ENCODE measurements at places on chromosomes 7 and 10.

- no peak for DNase-seq
Measured at GRCh38 chr10:104255311-104255981, 754 bp downstream of the GSTO1 start.

GRCh38 chr7:30735631-30736030 lies 16.3 kb upstream of the INMT start:
- no peak for DNase-seq

DNA sequence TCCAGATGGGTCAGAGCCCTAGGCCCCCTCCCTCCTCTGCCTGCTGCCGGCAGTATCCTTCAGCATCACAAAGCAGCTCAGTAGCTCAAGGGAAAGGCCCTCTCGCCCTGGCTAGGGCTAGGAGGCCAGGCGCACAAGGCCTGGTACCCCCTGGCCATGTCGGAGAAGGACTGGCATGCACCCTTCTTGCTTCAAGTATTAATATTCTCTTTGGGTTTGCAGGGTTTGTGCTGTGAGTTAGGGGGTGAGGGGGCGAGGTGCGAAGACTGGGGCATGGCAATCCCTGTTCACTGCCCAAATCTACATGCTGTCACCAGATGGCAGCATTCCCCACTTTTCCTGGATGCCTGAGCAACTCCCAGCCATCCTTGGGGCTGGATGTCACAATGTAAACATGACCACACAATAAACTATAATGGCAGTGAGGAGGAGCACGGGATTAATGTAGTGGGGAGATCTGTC lies 105.2 kb downstream of the NEURL1 start:
- DNase-seq: peak; percentile 33

- DNase-seq: no peak
Measured at GRCh38 chr7:69295977-69296376, 302.3 kb upstream of the AUTS2 start.

DNA sequence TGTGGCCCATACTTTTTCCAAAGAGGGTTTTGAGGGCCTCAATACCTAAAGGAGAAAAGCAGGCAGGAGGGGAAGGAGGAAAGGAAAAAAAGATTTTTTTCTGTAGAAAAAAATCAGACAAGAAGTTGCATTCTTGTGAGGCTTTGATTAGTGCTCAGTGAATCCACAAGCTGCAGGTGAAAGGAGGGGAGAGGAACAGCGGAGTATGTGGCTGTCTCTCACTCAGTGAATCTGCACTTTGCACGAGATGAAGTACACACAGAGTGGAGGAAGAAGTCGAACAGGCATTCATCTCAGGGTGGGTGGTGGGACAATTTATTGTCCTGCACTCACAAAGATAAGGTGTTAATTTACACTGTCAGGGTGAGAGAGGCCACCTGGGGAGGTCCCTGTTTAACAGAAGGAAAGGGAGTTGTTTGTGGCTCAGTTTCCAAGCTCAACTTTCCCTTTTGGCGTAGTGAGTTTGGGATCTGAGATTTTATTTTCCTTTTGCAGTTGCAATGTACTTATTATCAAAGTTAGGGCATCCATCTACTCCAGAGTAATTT lies 49.0 kb upstream of the VIPR2 start:
- DNase-seq: no peak

- no peak for DNase-seq
Measured at GRCh38 chr7:152341039-152341913, 94.5 kb downstream of the KMT2C start.

DNA sequence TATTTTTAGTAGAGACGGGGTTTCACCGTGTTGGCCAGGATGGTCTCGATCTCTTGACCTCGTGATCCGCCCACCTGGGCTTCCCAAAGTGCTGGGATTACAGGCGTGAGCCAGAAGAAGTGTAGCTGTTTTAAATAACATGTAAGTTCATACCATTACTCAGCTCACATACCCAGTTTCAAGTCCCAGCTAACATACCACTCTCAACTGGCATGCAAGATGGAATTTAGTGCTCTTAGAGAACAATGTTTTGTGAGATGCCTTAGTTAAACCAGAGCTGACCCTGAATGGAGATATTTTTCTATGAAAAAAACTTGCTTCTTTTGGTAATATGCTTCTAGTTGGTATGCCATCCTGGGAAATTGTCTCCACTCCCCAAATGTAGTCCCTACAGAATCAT lies 37.3 kb downstream of the HBP1 start:
- no peak for DNase-seq

- no peak for DNase-seq
Measured at GRCh38 chr10:71970869-71971268, 6.7 kb downstream of the CHST3 start.

DNA sequence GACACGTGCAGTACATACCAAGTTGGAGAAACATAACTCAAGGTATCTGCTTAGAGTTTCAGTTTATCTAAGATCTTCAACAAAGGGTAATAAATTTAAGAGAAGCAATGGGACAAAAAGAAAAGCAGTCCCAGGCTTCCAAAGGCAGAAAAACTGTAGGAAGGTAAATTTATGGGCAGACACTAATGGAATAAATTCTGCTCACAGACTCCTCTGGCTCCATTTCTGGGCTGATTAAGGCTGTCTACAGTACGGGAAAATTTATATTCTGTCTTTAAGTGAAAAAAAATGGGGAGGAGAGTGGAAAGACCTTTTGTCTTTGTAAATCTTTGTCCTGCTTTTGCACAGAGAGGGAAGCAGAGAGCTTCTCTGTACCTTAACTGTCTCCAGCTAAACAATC lies 587.5 kb upstream of the IGFBP3 start:
- DNase-seq: no peak

DNA sequence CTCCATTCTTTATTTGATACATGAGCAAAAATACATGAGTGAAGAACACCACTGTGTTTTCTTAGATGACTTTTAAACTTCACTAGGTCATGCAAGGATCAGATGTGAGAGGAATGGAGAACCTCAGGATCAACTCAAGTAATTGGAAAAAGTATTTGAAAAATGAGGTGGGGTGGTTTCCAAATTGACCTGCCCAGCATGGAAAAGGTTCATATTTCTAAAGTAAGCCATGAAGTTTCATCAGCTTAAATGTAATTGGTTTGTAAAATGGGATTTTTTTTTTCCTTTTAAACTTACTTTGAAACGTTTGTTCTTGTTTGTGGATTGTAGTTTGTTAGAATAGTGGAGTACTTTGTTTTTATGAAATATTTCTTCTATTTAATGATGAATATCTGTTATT lies 134.8 kb downstream of the MLLT10 start:
- no peak for DNase-seq

- DNase-seq: no peak
Measured at GRCh38 chr7:106657085-106657991, 3.6 kb downstream of the CCDC71L start.

- no peak for DNase-seq
Measured at GRCh38 chr10:79097021-79097872, 28.5 kb downstream of the ZMIZ1 start.

DNA sequence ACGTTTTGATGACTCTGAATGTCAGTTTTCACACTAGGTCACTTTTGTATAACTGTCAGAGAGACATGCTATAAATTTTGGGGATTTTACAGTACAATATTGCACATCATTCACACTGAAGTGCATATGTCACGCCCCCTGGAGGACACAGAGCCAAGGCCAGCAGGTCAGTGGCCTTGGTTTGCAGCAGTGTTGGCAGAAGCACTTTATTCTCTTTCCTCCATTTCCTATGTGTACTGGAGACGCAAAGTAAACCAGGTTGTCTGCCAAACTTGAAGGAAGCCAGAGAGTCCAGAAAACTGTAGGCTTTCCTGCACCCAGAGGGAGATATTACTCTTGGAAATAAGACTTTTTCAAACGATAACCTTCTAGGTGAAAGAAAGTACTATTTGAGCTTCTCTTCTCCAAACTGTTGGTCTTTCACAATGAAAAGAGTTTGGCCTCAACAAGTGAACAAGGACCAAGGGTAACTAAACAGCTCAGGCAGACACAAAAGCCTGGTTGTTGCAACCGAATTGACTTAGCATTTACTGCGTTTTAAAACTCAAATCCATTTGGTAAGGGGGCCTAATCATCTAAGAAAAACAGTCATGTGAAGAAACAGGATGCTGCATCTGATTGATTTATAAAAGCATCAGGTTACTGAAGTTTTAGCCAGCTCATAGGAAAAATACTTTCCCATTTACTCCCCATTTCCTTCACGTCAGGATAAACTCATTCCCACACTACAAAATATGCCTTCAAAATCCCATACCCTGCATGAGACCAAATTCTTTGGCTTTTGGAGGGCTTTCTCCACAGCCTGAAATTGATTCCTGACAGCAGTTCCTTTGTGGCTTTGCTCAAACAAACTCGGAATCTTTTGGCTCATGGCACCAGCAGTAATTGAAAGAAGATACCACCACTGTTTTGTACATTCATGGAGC lies 83.0 kb upstream of the SEC61G start:
- peak; percentile 13 for DNase-seq

- peak; percentile 4 for DNase-seq
Measured at GRCh38 chr7:80918399-80918798, 452 bp downstream of the SEMA3C start.

DNA sequence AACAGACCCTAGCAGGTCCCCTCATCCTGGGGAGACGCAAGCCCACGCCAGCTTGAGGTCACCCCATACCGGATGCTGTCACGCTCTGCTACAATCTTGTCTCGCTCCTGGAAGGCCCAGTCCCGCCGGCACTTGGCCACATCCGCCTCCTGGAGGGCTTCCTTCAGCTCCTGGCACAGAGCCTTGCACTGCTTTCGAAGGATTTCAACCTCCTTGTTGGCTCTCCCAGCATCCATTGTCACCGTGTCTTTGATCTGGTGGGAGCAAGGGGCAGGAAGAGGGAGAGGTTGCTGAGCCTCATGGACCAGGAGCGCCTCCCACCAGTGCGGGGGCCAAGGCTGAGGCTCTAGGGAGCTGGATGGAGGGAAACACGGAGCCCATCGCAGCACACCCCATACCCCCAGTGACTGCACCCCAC lies 90.9 kb downstream of the DLG5 start:
- no peak for DNase-seq

- DNase-seq: no peak
Measured at GRCh38 chr7:74185016-74185415, 10.9 kb downstream of the EIF4H start.

GRCh38 chr7:50915621-50916020 lies 132.9 kb upstream of the GRB10 start:
- DNase-seq: no peak

- DNase-seq: no peak
Measured at GRCh38 chr10:72038458-72039001, 49.8 kb downstream of the SPOCK2 start.

- DNase-seq: no peak
Measured at GRCh38 chr7:133095119-133095671, 13.3 kb upstream of the CHCHD3 start.

GRCh38 chr10:72010234-72010973 lies 46.2 kb downstream of the CHST3 start:
- DNase-seq: no peak

- DNase-seq: no peak
Measured at GRCh38 chr7:120833546-120833945, 24.4 kb downstream of the TSPAN12 start.

DNA sequence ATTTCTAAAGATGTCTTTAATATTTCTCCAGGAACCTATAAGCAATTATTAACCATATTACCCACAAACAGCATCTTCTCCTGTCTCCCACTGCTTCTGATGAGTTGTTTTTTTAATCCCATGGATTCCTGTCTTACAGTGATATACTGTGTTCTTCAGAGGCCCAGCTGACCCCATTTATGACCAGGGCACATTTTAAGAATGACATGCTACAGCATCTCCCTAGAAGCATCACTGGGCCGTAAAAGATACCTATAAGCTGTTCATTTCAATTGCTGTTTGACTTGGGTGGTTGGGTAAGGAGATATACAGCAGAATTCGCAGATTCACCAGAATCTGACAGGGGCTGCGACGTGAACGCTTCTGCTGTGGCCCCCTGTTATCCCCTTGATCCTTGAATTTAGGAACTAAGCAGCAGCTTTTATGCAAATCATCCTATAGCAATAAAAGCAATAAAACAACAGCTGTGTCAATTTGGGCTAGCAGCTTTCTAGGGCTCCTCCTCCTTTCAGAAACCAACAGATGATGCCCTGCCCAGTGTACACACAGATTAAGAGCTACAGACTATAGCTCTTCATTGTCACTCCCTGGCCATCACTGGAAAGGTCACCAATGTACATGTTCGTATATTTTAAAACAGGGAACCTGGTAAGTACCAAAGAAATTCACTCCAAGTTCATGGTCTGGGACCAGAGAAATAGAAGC lies 86.8 kb downstream of the CPEB3 start:
- no peak for DNase-seq

DNA sequence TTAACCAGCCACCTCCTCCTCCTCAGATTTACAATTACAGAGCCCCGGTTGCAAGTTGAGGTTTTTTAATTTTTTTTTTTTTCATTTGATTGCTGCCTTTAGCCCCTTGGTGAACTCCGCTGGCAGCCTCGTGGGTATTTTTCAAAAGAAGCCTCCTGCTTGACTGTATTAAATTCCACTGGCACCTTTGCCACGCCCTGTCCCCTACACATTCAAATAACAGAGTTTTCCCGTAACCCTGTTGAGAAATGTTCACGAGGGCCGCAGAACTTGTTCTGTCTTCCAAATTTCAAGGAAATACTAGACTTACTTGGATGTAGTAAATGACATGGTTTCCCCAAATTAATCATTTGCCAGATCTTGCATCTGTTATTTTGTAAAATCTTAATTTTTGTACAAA lies 167.0 kb downstream of the ARID5B start:
- DNase-seq: no peak

DNA sequence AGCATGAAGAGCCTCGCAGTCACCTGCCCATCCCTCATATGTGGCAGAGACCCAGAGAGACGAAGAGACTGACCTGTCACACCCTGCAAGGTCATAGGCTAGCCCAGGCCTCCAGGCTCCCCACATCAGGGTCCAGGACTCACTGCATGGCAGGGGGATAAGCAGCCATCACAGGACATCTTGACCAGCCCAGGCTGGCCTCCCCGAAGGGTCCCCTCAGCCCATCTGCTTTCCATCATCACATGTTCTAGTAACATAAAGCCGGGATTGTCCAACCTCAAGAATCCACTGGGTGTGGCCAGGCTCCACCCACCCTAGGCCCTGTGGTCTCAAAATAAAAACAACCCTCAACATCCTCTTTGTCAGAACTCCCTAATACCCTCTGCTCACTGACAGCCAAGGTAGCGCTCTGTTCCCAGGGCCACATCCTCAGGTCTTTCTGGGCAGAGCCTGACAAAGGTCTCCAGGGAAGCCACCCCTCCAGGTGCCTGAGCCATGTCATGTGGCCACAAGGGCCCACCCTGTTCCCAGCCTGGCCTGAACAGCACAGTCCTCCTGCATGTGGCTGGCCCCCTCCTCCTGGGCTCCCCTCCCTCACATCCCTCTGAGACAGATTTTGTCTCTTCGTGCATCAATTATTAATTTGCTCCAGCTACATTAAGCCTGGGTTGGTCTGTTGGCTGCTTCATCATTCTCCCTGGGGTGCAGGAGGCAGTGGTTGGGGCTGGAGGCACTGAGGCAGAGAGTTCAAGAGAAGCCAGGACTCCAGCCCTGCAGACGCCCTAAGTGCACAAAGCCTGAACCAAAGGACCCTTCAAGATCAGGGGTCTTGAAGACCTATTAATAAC lies 131.8 kb upstream of the UNC5B start:
- no peak for DNase-seq

- no peak for DNase-seq
Measured at GRCh38 chr10:85666102-85666501, 700.5 kb downstream of the GRID1 start.

Data from activated CD4-positive, alpha-beta T cell treated with anti-CD3 and anti-CD28 coated beads for 48 hours (primary cell).